Renal cortex interstitium (tissue), 15 donors: ENCODE measurements at places on chromosomes 4 and X.

GRCh38 chr4:123396307-123397143 lies at the start of gene SPRY1:
Gene SPRY1 (plus strand): TSS chr4:123396795. CDS start chr4:123401592, 4,797 bp downstream.
- DNase-seq: peak; percentile 95

DNA sequence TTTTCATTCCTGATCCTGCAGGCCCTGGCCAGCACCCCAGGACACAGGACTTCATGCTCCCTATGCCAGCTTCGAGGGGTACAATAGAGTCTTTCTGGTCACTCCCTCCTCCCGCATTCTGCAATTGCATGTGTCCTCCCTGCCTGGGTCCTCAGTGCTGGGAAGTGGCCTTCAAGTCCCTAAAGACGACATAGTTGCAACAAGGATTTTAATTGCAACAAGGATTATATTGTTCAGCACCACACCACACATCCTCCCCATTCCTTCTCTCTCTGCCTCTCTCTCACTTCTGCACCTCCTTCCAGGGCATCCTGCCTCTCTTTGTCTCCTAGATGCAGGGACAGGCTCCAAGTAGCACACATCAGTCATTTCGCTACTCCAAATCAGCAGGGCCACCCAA lies 25.5 kb downstream of the SCD5 start:
- no peak for DNase-seq

DNA sequence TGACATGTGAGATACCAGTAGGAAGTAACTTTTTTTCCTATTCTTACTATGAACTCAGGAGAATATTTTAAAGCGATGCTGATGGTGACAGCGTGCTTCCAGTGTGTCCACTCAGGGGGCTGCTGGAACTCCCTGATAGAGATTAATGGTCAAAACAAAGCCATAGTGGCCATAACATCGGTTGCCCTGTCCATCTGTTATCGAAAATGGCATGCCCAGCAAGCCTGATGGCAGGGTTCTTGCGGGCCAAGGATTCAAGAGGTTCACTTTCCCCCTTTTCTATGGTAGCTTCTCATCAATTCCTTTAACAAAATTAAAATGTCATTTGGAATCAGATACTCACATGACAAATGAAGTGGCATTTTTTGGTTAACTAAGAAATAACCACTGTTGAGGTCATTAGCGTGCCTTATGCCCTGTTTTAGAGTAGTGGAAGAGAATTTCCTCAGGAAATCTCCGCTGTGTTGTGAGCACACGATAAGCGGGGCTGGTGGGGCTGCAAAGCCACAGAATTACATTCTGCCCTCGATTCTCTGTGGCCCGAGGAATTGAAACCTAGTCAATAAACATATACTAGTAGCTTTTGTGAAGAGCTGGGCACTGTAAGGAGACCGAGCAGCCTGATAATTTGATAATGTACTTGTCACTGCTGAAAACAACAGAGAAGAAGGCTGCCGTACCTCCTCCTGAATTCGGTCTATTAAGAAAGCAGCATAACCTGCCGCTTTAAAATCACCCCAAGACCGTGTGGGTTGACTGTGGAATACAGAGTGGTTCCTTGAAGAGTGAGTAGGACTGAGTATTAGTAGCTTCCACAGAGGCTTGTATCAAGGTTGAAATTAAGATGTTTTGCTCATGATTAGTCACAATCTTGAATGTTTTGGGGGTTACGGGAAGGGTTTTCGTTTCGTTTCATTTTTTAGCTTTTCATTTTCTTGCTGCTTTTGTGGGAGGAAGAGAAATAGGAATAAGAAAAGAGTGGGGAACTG lies 46.7 kb downstream of the PTCHD1 start:
- no peak for DNase-seq

GRCh38 chr4:19879330-19879729 lies 372.4 kb upstream of the SLIT2 start:
- DNase-seq: no peak

DNA sequence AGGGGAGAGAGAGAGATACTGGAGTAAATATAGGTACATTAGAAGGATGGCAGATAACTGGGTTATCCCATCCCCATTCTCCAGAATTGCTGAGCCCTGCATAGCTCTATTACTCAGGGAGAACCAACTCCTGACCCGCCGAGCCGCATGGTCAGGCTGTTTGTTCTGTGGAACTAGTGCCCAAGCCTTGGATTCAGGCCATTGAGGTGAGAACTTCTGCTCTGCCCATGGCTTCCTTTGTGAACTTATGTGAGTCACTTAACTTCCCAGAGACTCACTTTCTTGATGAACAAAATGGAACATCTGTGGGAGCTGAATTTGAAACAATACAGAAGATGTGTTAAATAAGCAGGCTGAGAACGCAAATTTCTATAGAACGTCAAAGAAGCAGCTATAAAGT lies 54.2 kb downstream of the SPATA18 start:
- no peak for DNase-seq

- DNase-seq: no peak
Observed at GRCh38 chr4:8079916-8080753, 78.5 kb downstream of the ABLIM2 start.

- DNase-seq: no peak
Observed at GRCh38 chr4:17709763-17710068, 71.7 kb downstream of the FAM184B start.

DNA sequence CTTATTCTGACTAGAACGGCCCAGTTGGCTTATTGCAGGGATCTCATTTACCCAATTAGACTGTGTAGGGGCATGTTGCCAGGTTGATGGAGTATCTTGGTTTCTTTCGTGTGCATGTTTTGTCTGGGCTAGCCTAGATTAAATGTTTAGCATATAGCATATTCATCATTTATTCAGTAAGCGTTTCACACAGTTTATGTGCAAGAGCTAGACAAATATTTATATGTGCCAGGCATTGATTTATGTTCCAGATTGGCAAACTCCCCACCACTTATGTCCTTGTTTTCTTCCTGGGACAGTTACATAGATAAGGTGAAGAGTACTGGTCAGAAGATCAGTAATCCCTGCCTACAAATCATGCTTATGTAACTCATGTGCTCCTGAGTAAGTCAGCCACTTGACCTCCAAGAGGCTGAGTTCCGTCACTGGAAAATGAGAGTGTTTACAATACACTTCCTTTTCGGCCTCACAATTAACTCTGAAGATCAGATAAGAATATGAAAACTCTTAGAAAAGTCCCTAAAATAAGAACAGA lies 57.2 kb downstream of the RUFY3 start:
- DNase-seq: no peak

GRCh38 chr4:156999175-156999517 lies 27.5 kb upstream of the PDGFC start:
- DNase-seq: peak; percentile 66

DNA sequence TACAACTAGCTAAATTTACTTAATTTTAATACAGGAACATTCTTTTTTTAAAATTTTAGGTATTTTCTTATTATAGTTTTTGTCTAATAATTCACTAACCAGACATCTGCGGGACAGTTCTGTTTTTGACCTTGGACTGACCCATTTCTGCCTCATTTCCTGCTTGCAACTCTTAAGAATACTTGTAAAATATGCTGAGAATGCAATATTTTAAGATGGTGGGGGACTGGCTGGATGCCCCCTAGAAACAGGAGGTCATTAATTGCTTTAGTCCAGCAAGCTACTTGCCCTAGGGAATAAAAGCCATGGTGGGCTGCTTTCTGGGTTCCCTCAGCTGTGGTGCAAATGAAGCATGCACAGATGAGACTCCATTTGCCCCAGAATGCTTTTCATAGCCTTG lies 2348.4 kb downstream of the PCDH7 start:
- no peak for DNase-seq

- no peak for DNase-seq
Observed at GRCh38 chrX:11789809-11790208, 31.8 kb downstream of the MSL3 start.

GRCh38 chr4:186765138-186765537 lies 41.5 kb upstream of the FAT1 start:
- no peak for DNase-seq

DNA sequence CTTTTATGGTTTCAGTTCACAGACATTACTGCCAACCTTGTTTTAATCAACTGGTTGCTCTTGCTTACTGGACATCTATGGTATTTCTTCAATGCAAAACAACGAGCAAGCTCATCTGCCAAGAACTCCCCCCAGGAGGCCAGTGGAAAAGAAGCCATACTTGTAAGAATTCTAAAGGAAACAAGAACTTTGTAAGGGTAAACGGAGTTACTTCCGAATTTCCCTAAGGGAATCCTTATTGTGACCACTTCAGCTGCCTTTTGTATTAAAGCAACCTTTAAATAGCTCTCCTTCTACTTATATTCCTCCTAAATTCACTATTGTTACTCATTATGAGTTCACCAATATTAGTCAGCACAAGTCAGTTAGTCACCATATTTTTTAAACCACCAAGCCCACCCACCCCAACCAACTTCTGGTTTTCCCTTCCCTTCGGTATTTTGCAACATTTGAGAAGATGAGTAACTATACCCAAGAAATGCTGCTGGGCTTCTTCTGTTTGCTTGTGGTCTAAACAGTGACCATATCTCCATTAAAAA lies 602.8 kb upstream of the DIPK2B start:
- no peak for DNase-seq

DNA sequence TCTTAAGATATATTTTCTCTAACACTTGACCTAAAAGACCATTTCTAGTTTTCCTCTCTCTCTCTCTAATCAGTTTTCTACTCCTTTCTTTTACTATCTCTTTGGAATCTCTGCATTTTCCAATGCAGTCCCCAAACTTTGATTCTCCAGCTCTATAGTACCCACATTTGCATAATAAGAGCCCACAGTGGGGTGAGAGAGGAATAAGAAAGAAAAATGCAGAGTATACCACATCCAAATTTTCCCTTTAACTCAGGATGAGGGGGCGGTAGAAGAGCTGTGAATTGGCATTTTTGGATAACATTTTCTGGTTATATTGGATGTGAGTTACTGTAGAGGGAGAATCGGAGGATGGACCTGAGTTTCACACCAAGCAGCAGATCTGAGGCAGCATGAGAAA lies 74.4 kb upstream of the SOD3 start:
- no peak for DNase-seq

GRCh38 chr4:20265726-20266125 lies 14.0 kb downstream of the SLIT2 start:
- DNase-seq: no peak

DNA sequence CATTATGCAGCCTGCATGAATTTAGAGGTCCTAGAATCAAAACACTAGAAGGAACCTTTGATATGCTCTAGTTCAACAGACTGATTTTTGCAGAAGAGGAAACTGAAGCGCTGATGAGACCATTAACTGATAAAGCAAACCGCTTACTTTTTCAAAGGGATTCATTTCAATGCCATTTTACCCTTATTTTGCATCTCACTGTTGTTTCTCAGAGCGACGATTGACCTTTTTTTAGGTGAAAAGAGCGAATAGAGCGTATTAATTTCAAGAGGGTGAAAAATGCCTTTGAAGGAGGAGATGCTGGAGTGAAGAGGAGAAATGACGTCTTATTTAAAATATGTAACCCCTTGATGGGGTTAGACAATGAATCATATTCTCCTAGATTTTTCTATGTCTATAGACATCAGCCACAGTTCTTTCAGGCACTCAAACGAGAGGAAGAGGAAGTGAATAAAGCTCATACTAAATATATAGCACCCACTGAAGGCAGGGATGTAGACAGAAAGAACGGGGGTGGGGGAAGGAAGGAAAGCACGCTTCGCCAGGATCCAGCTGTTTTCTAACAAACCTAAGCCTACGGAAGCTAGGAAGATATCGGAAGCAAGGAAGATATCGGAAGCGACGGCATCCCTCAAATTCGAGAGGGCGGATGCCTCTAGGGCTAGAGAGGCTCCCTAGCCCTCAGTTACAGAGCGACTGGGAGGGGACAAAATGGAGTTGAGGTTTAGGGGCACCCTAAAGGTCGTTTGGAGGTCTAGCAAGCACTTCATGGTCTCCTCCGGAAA lies 848 bp downstream of the ACSL4 start:
- no peak for DNase-seq

DNA sequence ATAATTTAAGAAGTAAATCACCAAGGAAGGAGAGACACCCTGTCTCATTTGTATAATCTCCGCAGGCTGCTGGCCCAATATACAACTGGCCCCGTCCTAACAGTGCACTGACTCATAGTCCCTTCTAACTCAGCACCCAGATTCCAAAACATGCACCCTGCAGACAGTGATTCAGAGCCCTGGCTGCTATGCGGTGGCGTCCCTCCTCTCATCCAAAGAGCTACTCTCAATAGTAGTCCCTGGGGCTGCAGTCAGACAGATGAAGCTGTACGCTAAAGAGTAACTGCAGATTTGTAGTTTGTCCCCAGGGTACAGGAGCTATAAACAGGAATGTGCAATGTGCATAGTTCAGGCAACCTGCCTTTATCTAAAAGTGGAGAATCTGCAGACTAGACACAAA lies 23.0 kb downstream of the GABRA3 start:
- DNase-seq: no peak

DNA sequence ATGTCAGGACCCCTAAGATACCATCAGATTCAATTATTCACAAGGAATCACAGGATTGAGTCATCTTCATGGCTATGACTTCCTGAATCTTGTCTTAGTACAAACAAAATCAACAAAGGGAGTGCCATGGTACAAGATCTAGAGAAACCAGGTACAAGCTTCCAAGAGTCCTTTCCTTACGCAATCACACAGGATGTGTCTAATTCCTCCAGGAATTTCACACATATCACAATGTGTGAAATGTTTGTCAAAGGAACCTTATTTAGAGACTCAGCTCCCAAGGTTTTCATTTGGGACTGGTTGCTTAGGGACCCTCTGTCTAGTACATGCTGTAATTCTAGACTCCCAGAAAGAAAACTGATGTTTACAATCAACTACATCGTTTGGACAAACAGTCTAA lies 83.0 kb downstream of the MAB21L2 start:
- no peak for DNase-seq

DNA sequence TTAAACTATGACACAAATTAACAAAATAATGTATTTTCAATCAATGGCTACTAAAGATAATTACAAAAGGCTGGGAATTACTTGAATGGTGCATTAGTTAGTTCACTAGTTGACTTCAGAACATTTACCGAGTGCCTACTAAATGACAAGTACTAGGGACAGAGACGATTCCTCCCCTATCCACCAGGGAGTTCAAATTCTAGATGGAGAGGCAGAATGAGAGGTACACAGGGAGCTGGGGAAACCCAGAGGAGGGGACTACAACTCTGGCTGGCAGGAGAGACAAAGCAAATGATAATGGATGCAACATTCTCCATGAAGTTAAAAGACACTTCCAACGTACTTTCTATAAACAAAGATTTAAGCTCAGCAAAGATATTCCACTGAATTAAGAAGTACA lies 43.1 kb upstream of the MCF2 start:
- DNase-seq: no peak
